ENCODE measurements at places on chromosomes 6 and 20.

DNA sequence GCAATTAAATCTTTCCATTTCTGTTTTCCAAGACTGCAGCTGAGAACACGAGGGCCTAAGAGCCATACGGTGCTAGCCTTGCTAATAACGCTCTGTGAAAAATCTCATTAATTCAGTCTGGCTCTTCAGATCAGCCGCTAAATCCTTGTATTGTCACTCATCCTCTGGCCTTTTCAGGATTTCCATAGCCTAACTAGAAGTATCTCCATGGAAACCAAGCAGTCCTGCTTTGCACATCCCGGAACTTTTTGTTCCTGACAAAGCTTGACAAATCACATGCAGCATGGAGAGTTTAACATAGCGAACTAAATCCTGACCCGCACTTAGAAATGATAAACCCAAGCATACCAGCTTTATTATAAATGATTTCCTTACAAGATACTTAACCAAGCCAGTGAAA lies 383.7 kb downstream of the CD83 start:
- DNase-seq: no peak

GRCh38 chr6:87700397-87701343 lies 1.4 kb downstream of the AKIRIN2 start:
- peak; percentile 78 for DNase-seq

- no peak for DNase-seq
Observed at GRCh38 chr20:4022386-4023286, 7.3 kb upstream of the RNF24 start.

DNA sequence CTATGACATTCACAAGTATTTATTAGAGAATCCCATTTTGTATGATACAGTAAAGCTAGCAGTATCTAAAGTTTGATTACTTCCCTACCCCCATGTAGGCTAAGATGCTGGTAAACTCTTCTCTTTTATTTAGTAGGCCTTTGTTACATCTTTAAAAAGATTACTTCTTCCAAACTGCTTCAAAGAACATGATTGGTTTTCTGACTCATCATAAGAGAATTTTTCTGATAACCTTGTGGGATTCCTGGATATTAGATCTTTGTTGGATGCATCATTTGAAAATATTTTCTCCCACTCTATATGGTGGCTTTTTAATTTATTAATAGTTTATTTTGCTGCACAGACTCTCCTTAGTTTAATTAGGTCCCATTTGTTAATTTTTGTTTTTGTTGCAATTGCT lies 898.3 kb upstream of the ADGRB3 start:
- DNase-seq: no peak

- peak; percentile 19 for DNase-seq
Observed at GRCh38 chr6:104418125-104418524, 441.6 kb downstream of the HACE1 start.

DNA sequence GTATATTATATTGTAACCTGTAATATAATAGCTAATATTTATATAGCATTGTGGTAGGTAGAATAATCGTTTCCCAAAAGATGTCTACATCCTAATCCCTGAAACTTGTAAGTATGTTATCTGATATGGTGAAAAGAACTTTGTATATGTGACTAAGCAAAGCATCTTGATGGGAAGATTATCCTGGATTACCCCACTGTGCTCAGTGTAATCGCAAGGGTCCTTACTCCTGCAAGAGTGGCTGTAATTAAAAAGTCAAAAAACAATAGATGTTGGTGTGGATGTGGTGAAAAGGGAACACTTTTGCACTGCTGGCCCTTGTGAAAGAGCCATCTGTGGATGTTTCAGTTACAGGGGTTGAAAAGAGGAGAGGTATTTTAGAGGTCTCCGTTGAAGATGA lies 95.2 kb downstream of the EDN1 start:
- DNase-seq: no peak

- DNase-seq: no peak
Observed at GRCh38 chr6:53514677-53515076, 30.2 kb downstream of the GCLC start.

DNA sequence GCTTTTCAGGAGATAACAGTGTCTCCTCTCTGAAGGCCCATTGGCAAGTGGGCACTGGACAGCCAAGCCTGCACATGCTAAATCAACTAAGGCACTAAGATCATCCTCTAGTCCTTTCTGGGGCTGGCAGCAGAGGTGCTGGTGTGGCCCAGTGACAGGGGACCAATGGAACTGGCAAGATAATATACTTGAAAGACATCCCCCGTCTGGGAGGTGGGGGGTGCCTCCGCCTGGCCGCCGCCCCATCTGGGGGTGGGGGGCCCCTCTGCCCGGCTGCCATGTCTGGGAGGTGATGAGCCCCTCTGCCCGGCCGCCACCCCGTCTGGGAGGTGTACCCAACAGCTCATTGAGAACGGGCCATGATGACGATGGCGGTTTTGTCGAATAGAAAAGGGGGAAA lies 223.3 kb downstream of the UNC5CL start:
- no peak for DNase-seq

DNA sequence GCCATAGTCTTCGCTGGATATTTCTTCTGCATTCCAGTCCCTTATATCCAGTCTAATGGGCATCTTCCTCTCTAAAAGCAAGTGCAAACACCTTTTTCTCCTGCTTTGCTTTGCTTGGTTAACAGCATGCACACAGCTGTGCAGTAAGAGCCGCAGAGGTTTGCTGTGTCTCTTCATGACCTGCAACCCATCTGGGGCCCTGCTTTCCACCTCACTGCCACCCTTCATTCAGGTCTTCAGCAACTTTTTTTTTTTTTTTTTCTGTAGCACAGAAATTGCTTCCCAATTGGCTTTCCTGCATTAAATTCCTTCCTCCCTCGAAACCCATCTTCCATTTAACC lies 14.4 kb downstream of the NEDD9 start:
- no peak for DNase-seq

GRCh38 chr6:38637756-38638155 lies 2.0 kb downstream of the BTBD9 start:
- no peak for DNase-seq

GRCh38 chr6:93571346-93571745 lies 152.0 kb upstream of the EPHA7 start:
- no peak for DNase-seq

DNA sequence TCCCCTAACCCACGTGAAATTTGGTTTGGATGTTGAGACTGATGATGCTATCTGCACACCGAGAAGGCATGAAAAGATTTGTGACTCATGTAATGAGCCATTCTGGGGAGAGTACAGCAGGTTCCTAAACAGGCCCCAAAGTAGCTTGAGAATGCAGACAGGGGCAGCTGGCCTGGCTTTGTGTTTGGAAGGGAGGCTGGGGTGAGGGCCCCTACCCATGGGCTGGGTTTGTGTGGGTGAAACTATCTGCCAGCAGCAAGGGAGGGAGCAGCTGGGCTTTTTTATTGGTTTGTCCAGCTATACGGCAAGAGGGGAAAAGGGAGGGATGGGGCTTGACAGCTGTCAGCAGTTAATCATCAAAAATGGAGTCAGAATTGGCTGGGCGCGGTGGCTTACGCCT lies 87.0 kb upstream of the RNF24 start:
- peak; percentile 31 for DNase-seq

DNA sequence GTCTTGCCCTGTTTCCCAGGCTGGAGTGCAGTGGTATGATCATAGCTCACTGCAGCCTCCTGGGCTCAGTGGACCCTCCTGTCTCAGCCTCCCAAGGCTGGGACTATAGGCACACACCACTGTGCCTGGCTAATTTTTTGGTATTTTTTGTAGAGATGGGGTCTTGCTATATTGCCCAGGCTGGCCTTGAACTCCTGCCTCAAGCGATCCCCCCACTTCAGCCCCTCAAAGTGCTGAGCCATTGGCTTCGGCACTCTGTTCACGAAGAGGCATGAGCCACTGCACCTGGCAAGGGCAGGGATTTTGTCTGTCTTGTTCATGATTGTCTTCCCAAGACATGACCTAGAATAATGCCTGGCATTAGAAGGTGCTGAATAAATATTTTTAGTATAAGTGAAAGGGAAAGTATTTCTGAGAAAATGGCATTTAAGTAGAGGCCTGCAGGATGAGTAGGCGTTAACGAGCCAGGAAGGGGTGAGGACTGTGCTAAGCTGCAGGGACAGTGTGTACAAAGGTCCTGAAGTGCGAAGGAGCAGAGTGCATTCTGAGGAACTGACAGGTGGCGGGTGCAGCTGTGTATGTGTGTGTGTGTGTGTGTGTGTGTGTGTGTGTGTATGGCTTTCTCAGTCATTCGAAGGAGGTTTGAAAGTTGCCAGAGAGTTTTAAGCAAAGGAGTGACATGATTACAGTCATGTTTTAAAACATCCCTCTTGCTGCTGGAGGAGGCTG lies 43.0 kb downstream of the VEGFA start:
- peak; percentile 42 for DNase-seq

- DNase-seq: no peak
Observed at GRCh38 chr20:57224641-57225138, 41.8 kb downstream of the BMP7 start.

GRCh38 chr20:9710685-9711084 lies 128.2 kb downstream of the PAK5 start:
- DNase-seq: no peak

- no peak for DNase-seq
Observed at GRCh38 chr6:28727559-28728211, 196.1 kb downstream of the TRIM27 start.

DNA sequence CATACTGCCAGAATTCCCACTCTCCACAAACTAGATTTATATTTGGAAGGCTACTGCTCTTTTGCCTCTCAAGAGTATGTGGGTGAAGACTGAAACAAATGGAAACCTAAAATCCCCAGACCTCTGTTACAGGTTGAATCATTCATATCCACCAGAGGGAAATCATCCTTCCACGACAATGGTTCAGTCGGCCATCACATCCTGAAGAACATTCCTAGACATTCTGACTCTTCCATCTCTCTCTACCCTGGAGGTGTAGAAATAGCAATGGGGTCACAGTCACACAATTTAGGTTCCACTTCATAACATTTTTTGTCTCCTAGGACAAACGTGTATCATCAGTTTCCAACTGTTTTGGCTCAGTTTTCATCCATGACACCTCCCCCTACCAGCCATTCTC lies 8.6 kb downstream of the GPX5 start:
- DNase-seq: no peak

- DNase-seq: peak; percentile 73
Observed at GRCh38 chr6:84764332-84765049, at the start of gene TBX18. Gene TBX18, minus strand, starts transcription at chr6:84764598. Its CDS starts 417 bp downstream, at chr6:84764181.

- peak; percentile 89 for DNase-seq
Observed at GRCh38 chr6:42315991-42316970, 98.6 kb upstream of the MRPS10 start.

- no peak for DNase-seq
Observed at GRCh38 chr6:148415511-148416260, 73.0 kb downstream of the SASH1 start.

- DNase-seq: no peak
Observed at GRCh38 chr6:57198926-57199636, 23.0 kb downstream of the RAB23 start.

DNA sequence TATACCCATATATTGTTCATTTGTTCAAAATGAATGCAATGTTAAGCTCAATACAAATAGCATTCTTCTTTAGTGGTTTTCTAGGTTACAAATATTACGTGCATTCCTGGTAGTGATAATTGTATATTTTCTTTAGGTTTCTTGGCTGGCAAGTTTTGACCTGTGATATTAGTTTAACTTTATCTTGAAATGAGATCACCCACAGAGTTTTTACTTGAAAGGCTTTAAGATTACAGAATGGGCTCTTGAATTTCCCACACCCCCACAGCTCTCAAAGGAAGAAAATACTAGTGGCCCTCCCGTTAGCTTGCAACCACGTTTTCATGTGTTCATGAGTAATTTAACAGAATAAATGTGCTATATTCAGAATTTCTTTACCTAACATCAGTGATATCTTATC lies 1315.5 kb upstream of the GJE1 start:
- DNase-seq: no peak

- no peak for DNase-seq
Observed at GRCh38 chr6:139151425-139152087, 16.7 kb downstream of the HECA start.

- DNase-seq: no peak
Observed at GRCh38 chr20:63248835-63249591, 5.2 kb downstream of the NKAIN4 start.

DNA sequence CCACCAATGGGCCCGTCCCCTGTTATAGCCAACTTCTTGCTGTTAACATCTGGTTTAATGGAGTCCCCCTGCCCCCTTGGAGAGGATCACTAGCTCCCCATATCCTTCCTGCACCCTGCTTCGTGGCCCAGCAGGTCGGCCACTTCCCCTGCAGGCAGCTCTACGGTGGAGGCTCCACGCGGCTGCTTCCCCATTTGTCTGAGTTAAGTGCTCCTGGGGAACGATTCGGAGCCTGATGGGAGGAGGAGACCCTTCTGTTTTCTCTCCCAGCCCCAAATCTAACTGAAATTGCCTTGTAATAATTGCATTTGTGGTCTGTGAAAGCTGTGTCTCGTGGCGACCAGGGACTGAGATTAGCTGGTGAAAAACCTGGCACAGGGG lies 74.6 kb downstream of the SULF2 start:
- DNase-seq: no peak

GRCh38 chr20:19000078-19000477 lies 186.5 kb downstream of the SCP2D1 start:
- no peak for DNase-seq

DNA sequence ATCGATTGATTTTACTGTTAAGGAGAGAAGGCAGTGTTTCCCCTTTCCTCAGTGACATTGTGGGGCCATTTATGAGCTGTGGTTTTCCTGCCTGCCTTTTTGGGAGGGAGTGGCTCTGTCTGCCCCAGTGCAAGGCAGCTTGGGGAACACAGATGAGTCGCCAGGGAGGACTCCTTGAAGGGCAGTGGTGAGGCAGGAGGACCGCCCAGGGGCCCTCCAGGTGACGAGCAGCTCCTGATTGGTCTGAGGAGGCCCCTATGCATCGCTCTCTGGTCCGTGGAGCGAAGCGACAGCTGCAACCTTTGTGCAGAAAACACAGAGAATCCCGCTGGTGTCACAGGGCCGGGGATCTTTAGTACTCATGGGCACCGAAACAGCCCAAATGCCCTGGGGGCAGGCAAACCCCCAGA lies 100.3 kb downstream of the TMEM242 start:
- DNase-seq: no peak

- DNase-seq: no peak
Observed at GRCh38 chr6:25579902-25580495, 72.0 kb upstream of the SCGN start.

DNA sequence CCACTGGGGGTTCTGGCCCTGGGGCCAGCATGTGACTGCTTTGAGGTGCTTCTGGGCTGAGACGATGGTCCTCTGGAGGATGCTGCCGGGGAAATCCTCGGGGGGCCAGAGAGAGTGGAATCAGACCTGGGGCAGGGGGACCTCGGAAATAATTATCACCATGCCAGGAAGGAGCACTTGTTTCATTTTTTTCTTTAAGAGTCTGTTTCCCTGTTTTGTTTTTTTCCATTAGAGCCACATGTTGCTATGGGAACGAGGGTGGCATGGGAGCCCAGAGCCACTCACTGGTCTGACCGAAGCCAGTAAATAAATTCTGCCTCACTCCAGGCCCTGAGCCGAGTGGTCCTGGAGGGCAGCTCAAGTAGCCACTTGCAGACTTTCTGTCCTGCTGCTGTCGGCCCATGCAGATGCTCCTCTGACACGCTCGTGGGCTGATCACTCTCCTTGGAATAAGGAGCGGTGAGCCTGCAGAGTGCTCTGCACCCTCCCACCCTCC lies 365.1 kb downstream of the ZFAND3 start:
- DNase-seq: no peak

- no peak for DNase-seq
Observed at GRCh38 chr6:142374965-142375733, 73.3 kb downstream of the ADGRG6 start.

- no peak for DNase-seq
Observed at GRCh38 chr6:75171567-75171966, 34.3 kb downstream of the COL12A1 start.

GRCh38 chr20:38599410-38599882 lies 2.2 kb upstream of the ARHGAP40 start:
- no peak for DNase-seq

GRCh38 chr6:150336708-150337107 lies 32.1 kb upstream of the IYD start:
- no peak for DNase-seq
